Pulmonary artery endothelial cell (primary cell): ENCODE measurements at places on chromosomes 7 and 10. TPM values are rescaled to one million over a fixed set of nuclear protein-coding genes. Genes with fewer than 3 reads are reported as not detected.

Gene VWA2
- not detected in 2 replicates for total RNA-seq

DNA sequence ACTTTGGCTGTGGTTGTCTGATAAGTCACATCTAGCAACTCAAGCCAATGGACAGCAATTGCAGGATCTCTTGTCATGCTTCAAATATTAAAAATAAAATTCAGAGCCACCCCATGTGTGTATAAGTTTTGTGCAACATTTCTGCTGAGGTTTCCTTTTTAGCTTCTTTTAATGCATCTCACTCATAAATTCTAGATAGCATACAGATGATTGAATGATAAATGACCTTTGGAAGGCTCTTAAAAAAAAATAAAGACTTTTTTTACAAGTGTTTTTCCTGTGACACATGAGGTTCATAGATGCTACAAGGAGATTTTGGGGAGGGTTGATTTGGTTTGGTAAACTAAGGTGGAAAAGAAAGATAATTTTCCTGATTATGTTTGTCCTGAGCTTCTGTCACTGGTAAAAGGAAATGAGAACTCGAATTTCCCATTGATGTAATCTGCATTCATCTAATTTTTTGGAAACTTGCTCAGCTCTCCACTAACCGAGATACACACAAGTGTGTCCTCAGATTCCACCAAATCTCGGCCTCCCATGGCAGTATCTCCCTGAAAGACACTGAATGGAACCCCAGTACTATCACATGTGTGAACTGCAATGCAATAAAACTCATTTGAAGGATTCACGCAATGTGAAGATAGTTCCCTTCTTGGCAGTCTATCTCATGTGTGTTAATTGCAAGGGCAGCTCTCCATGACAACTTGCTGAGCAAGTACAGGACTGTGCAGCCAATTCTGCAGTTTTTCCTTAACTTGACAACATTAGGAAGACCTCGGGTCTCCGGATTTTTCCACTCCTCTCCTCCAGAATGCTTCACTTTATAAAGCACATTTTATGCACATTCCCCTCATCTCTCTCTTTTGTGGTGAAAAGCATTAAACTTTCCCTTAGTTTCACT is 185.4 kb upstream of the PFKP start:
- no peak for DNase-seq

Gene CLDN4
- total RNA-seq = 0.07 TPM in 2 replicates

DNA sequence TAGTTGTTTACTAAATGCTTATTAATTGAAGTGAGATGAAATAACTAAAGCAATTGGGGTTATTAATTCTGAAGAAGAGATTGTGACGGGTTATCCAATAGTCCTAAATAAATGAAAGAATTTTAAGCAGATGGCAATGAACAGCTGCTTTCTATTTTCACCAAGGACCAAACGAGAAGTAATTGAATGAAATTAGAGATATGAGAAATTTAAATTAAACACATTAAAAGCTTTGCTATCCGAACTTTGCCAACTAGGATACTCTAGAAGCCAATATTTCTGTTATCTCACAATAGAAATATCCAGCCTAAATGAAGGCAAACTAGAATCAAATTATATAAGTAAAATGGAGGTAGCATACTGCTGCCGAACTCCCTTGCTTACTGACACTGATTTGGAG is 103.2 kb downstream of the GPR37 start:
- DNase-seq = no peak

DNA sequence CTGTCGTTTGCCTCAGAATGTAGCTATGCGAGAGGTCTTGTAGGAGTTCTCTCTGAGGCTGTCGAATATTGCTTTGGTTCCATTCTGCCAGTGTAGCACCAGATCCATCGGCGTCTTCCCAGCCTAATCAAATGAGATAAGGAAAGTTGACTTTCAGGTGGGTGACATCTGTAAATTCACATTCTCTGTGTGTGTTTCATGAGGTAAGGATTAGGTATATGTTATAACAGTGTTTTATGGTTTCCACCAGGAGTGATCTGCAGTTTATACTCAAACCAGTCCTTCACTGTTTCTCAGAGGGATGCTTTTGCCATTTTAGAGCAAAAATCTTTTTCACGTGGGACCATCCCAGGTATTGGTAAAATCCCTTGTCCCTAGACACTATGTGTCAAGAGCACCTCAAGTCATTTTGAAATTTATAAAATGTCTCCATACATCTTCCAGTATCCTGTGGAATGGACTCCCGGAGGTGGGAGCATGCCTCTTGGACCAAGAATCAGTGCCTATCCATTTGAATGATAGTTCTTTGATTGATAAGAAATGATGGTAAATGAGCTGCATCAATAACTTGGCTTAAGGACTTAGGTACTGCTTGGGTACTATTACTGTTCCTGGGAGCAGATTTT is 7.9 kb downstream of the ANKRD1 start:
- DNase-seq = no peak

Gene OR2A42
- under 0.01 TPM in 1 of 2 replicates, not detected in the other for total RNA-seq

Gene PPP1R9A
- total RNA-seq = 4.1 and 9.3 TPM in 2 replicates

DNA sequence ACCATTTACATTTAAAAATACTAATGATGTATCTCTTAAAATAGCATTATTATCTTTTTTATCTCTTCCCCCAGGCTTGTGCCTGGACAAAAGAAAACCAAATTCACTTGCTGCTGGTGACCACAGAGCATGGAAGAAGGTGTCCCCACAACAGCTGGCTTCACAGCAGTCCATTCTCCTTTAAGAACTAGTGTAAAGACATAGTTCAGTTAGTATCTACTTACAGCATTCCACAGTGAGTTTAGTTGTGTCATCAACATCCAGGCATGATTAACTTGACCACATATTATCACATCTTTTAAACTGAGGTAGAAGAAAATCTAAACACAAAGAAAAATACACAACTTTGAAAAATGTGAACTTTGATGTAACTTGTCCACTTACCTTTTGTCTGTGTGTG is 55.0 kb downstream of the LRRC17 start:
- no peak for DNase-seq

Gene EVX1
- total RNA-seq = not detected in 2 replicates

- no peak for DNase-seq
Measured at GRCh38 chr7:6475433-6476186, 27.9 kb upstream of the DAGLB start.

Gene LRIT1
- total RNA-seq = not detected in 2 replicates

Gene MRC1
- 2.4 and 3.2 TPM in 2 replicates for total RNA-seq

DNA sequence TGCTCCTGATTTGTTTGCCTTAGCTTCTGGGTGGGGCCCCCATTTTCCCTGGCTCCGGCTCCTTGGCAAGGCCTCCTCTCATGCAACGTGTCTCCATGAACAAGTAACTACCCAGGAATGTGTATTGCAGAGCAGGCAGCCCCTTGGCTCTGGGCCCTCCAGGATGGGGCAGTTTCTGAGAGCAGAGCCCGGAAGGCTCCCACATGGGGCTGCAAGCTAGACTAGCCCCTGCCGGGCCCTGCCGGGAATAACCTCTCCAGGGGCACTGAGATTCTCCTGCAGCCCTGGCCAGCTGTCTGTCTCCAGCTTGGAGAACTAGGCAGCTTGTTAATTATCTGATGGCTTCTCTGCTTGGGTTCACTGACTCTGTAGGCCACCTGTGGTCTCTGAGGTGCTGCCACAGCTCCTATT is 184.0 kb upstream of the INHBA start:
- no peak for DNase-seq

- DNase-seq = no peak
Measured at GRCh38 chr7:45001138-45001694, 1.2 kb downstream of the CCM2 start.

GRCh38 chr7:4134631-4135030 is 547.5 kb upstream of the FOXK1 start:
- DNase-seq = no peak

- DNase-seq = no peak
Measured at GRCh38 chr7:1418505-1419309, 40.6 kb downstream of the MICALL2 start.

DNA sequence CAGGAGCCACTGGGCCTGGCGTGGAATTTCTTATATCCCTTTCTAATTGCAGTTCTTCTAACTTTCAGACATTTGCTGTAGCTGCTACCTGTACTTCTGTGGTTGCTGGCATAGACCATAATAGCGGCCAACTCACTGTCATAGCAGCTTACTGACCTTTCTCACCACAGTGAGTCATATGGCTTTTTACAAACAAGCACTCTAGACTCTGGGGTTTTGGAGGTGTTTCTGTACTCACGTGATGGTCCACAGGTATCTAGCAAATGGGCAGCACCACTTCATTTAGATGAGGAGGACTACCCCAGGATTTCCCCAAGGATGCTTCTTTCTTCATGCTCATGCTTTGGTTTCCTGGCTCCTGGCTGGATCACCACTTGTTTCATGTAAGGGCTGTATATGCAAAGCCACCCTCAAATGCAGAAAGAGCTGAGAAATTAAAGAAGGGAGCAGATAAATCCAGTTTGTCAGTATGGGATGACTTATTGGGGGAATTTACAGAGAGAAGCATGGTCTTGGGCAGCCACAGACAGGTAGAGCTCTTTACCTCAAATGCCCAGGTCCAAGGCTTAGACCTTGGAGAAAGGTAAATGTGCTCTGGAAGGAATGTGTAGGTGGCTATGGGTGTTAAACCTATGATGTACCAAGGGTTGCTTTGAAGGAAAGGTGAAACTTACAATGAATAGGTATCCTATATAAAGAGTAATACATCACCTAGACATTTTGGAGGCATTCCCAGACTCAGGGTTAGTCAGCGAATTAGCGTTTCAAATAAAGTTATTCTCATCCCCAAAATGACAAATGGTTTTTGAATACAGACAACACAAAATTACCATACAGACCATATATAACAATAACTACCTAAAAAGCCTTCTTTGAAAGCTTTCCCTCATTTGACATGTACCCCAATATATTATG is 15.9 kb upstream of the SLC25A16 start:
- no peak for DNase-seq

GRCh38 chr7:70986297-70986696 is 145.6 kb upstream of the GALNT17 start:
- no peak for DNase-seq

- DNase-seq = no peak
Measured at GRCh38 chr7:151235091-151235787, 3.0 kb downstream of the CHPF2 start.
